ENCODE measurements at places on chromosomes 16 and 17.

DNA sequence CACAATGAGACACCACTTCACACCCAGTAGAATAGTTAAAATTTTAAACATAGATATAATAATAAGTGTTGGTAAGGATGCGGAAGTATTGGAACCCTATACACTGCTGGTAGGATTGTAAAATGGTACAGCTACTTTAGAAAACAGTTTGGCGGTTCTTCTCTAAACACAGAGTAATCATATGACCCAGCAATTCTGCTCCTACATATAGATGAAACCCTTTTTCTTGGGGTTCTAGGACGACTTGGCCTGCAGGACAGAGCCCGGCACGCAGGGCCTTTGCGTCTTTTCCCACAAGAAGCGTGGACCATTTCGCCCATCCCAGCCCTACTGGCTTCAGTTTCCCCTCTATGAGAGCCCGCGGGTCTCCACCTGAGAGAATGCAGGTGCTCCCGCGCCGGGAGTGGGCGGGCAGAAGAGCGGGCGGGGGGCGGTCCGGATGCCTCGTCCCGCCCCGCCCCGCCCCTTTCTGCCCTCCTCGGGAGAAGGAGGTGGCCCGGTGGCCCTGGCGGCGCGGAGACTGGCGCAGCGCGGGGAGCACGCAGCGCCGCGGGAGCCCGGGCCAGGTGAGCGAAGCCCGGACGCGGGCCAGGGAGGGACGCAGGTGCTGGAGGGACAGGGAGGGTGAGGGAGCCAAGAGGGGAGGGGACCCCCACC is at the start of gene SDR42E2:
SDR42E2 (plus strand) TSS at position 508 of the 657 bp plus-strand sequence. CDS start 3,077 bp downstream, outside the sequence.
- DNase-seq: no peak

DNA sequence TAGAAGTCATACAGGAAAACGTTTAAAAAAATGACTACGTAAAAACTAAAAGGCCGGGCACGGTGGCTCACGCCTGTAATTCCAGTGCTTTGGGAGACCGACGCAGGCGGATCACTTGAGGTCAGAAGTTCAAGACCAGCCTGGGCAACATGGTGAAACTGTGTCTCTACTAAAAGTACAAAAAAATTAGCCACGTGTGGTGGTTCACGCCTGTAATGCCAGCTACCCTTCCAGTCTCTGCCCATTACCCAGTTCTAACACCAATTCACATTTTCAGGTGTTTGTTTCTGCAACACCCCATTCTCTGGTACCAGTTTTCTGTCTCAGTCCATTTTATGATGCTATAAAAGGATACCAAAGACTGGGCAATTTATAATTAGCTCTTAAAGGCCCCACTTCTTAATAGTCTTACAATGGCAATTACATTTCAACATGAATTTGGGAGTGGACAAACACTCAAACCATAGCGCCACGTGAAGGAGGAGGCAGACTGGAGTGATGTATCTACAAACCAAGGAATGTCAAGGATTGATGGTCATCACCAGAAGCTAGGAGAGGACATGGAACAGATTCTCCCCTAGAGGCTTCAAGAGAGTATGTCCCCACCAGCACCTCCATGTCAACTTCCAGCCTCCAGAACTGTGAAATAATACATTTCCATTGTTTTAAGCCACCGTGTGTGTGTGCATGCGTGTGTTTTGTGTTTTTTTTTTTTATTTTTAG is 791 bp upstream of the C17orf75 start:
- DNase-seq: no peak

- DNase-seq: no peak
Measured at GRCh38 chr16:31286421-31287032, 26.8 kb downstream of the ITGAM start.

DNA sequence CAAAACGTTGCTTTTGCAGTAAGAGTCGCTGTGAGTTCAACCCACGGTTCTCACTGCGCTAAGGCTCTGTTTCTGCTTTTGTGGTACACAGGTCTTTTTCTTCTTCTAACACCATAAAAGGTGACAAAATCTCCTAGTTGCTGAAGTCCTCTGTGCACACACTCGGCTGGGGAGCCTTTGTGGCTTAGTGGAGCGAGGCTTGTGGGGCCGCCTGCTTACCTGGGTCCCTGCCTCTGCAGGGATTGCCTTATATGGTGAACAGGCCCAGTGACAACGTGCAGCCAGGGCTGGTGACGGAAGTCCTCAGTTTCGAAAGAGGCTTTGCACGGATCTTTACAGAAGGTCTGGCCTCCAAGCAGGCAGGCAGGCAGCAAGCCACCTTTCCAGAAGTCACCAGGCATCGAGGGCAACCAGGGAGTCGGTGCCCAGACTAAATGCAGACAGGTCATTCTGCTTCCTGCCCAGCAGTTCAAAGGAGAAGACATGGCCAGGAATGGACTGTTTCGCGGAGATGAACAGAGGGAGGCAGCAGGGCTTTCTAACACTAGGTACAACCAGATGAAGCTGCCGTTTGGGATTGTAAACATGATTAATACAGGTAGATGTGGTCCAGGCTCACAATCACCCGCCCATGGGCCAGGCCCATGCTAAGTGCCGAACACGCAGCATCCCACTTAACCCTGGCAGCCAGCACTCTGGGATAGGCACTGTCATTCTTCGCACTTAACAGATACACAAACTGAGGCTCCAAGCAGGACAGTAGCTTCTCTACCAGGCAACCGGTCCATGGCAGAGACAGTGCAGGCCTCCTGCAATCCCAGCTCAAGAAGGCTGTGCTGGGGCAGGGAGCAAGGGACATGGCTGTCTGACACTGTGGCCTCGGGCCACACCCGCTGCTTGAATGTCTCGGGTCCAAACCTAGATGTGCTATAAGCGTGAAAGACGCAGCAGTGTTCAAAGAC is 10.7 kb upstream of the MEAK7 start:
- no peak for DNase-seq

DNA sequence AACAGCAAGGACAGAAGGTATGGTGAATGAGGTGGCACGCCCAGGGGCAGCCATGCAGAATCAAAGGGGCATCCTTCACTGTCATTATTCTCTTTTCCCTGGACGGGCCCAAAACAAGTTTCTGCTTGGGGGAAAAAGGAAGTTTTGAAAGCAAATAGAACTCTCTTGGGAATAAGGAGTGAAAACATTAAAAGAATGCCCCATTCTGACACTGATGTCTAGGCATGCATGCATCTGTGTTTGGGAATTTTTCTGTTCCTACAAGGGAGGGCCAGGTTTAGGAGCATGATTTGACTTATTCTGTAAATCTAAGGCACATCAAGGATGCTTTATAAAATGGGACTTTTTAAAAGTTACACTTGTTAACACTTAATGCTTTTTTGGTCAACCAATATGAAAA is 34.3 kb upstream of the SLC12A3 start:
- DNase-seq: no peak

- DNase-seq: no peak
Measured at GRCh38 chr16:28610595-28611191, 849 bp upstream of the SULT1A1 start.

GRCh38 chr17:35898283-35899070 is 18.3 kb upstream of the CCL5 start:
- no peak for DNase-seq

DNA sequence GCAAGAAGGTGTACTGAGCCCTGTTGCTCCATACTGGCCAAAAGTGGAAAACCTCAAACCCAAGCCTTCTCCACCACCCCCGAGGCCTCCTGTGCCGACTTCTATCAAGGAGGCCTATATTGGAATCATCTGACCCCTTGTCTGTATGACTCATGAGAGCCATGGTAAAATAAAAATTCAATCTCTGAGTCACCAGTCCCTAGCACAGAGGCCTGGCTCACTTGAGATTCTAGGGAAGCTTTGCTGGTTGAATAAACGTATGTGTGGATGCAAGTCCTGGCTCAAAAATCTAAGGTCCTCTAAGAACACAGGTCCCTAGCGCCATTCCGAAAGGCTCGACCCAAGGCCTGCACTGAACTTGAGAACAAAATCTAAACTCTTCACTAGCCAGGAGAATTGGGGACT is 15.0 kb downstream of the NSMCE1 start:
- DNase-seq: no peak
